ENCODE measurements at places on chromosomes 3 and 15. TPM values are rescaled to one million over a fixed set of nuclear protein-coding genes. Genes with fewer than 3 reads are reported as not detected.

The CFAP20DC gene
- 0.42 TPM for polyA plus RNA-seq

The INSYN1 gene
- 0.43 TPM for polyA plus RNA-seq

- DNase-seq = no peak
These were observed 56.8 kb downstream of the WNT7A start for GRCh38 chr3:13822871-13823585.

DNA sequence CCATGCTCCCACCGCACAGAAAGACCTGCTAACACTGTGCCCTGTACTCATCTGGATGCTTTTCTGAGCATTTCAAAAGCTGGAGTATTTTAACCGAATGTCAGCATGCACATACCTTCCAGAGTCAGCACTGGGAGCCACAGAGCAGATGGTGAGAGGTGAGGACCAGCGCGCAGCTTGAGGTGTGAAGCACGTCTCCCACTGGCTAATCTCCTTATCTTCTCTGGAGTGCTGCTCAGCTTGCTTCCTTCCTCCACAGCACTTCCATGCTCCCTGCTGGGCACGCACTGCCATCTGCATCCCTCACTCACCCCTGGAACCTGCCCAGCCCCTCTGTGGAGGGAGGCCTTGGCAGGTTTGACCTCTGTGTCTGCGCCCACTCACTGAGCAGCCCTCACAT, at the start of gene GNB5:
Gene GNB5 (minus strand): TSS at position 186 of the 400 bp plus-strand sequence. CDS start 6,716 bp downstream, outside the sequence.
- no peak for DNase-seq

DNA sequence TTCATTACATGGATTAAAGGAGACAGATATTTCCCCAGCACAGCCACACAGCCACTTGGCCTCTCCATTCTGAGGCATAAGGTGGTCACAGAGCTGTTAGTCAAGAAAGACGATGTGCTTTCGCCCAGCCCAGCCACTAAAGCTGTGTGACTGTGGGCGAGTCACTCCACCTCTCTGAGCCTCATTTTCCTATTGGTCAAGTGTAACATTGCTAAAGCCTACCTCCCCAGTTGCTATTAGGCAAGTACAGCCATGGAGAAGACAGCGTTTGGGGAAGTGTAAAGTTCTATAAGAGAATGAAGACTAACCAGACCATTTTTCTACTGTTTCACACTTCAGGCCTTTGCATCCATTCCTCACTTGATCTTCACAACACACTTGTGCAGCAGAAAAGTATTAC, 24.1 kb downstream of the TMEM40 start:
- no peak for DNase-seq

The MFGE8 gene
- polyA plus RNA-seq = 205 TPM

DNA sequence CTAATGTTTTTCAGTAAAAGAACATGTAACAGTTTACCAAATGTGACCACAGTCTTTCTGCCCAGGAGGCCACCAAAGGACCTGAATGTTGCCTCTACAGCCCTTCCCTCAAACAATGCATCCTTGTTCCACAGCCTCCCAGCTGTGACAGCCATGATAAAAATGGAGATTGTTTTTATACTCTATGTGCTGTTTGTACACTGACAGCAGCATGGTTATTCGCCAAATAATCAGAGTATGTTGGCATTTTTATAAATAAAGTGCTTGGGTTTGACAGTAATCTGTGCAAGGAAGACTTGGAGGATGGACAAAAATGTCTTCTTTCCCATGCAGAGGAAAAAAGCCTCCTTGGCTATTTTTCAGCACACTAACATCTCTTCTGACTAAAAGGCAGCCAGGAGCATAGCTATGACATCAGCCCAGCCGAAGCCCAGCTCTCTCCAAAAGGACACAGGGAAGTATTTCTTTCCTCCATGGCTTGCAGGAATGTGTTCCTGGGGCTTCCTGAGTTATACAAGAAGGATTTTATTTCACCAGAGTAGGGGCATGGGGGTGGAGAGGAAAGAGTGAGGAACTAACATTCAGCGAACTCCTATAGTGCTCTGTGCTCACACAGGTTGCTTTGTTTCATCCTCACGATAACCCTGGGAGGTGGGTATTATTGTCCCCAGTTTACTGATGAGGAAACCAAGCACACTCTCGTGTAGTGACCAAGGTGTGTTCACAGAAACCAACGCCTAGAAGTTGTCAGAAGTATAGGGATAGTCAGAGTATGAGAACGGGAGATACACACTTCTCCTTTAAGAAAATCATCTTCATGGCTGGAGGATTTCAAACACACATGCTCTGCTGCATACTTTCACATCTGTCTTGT, 339.7 kb downstream of the MECOM start:
- no peak for DNase-seq

GRCh38 chr15:55990516-55990915, 2.9 kb downstream of the NEDD4 start:
- no peak for DNase-seq

GRCh38 chr3:131901686-131902085, 133.1 kb downstream of the CPNE4 start:
- no peak for DNase-seq

DNA sequence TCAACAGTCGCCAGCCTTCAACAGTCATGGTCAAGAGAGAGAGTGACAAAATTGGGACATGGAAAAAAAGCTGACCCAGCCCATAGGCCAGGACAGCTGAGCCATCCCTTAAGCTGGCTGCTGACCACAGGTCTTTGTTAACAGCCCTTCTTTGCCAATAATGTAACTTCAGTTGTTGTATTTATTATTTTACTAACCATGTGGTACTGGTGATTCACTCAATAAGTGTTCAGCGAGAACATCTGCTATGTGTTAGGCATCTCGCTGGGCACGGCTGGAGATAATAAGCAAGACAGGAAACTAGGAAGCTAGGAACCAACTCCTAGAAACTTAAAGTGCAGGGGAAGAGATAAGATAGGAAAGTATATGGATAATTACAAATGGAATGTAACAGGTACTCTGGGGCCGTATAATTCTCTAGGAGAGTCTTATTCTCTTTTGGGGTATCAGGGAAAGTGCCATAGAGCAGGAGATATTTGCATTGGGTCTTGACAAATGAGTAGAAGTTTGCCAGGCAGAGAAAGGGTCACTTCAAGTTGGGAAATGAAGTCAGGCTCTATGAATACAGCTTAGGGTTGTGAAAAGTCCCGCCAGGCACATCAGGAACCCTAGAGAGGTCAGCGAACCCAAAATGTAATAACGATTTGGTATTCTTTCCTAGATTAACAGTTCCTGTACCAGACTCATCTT, 84.0 kb upstream of the TRA2B start:
- no peak for DNase-seq

DNA sequence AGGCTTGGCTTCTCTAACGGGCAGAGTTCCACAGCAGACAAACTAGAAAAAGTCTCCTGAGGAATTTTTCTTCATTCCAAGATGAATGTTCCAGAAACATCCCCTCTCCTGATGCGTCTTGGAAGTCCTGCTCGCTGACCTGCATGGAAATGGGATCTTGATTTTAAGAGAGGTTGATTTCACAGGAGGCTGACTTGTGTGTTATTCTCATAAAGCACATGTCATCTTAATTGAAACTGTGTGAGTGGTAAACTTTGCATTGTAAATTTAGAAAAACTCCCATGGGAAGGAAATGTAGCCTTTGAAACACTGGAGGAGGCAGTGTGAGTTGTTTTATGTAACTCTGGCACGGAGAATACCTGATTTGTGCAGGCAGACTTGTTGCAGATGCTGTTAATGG, 337.8 kb upstream of the NR2E3 start:
- DNase-seq = no peak

GRCh38 chr15:80404761-80405553, 775 bp downstream of the ARNT2 start:
- peak; percentile 44 for DNase-seq

GRCh38 chr3:189966843-189967242, 153.9 kb downstream of the P3H2 start:
- no peak for DNase-seq

DNA sequence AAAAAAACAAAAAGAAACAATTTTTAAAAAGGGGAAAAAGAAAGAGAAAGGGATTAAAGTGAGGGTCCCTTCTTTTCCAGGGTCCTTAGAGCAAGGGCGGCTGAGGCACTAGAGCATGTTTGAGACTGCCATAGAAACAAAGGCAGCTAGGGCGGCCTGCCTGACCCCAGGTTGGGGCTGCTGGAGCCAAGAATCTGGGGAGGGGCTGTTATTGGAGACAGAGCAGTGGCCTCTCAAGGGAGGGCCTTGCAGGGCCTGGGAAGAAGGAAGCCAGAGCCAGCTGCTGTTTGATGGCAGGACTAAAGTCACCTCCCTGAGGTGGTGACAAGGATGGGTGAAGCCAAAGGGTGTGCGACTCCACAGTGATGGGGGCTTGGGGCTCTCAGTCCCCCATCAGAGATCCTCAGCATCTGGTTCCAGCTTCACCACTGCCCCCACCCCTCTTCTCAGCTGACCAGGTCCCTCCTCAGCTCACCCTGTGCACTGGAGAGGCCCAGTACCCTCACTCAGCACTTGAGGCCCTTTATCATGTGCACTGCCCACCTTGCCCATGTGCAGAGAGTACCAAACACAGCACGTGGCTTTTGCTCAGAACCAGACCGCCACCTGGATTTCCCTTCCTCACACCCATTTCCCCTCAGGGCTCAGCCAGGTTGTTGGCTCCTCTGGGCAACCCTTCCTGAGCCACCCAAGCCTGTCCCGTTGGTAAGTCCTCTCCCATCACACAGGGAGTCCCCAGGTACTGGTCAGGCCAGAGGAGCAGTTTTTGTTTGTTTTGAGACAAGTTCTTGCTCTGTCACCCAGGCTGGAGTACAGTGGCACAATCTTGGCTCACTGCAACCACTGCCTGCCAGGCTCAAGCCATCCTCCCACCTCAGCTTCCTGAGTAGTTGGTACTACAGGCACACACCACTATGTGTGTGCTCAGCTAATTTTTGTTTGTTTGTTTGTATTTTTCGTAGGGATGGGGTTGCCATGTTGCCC, 1.7 kb downstream of the TMEM89 start:
- DNase-seq = no peak

DNA sequence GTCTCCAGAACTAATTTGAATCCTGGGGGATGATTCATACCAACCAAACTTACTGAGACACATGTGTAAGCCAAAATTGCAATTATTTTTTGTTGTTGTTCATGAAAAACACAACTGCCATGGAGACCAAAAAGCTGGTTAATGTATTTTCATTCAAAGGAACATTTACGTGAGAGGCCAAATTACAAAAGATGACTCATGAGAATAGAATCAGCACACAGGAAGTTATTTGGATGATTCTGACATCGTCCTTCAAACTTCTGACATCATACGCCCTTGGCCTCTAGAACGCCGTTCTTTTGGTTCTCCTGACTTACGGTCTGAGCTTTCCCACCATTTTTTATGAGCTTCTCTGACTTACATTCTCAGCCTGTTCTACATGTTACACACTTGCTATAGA, 3.0 kb upstream of the ZNF280D start:
- no peak for DNase-seq

- DNase-seq = peak; percentile 63
These were observed 586 bp downstream of the LRRK1 start for GRCh38 chr15:100919481-100920405.

The CCDC13 gene
- polyA plus RNA-seq = 0.75 TPM

The SERINC4 gene
- 0.39 TPM for polyA plus RNA-seq

DNA sequence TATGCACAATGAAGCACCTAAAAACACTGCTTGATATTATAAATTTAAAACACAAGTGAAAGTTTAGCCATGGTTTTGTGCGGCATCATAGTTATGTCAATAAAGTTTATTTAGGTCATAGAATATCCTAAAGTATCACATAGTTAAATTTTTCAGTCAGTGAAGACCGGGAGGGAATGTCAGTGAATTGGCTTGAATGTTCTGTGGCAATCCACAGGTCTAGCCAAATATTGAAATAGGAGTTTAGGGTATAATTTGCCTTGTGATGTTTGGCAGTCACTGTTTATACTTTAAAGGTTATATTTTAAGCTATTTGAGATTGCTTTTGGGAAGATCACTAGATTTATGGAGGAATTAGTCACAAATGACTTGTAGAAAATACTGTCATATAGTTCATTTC, 79.7 kb upstream of the FLNB start:
- no peak for DNase-seq

GRCh38 chr3:107676469-107677309, 153.9 kb downstream of the BBX start:
- DNase-seq = no peak

GRCh38 chr3:157782236-157782635, 279.0 kb upstream of the VEPH1 start:
- DNase-seq = no peak

DNA sequence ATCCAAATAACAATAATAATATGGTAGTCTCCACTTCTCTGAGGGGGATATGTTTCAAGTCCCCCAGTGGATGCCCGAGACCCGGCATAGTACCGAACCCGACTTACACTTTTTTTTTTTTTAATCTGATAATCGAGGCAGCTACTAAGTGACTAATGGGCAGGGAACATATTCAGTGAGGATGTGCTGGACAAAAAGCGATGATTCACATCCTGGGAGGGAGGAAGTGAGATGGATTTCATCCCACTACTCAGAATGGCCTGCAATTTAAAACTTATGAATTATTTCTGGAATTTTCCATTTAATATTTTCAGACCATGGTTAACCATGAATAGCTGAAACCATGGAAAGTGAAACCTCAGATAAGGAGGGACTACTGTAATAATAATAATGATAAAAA, 49.5 kb upstream of the SELENOK start:
- no peak for DNase-seq

The EFHB gene
- polyA plus RNA-seq = 0.69 TPM

GRCh38 chr3:49745986-49746385, 22.2 kb upstream of the GMPPB start:
- no peak for DNase-seq

The SLC9C1 gene
- polyA plus RNA-seq = 0.07 TPM

Data from ovary (tissue), 10 donors.